CD4-positive, alpha-beta T cell treated with Interleukin-17A for 1 hour (primary cell): ENCODE measurements at places on chromosomes 4 and X.

DNA sequence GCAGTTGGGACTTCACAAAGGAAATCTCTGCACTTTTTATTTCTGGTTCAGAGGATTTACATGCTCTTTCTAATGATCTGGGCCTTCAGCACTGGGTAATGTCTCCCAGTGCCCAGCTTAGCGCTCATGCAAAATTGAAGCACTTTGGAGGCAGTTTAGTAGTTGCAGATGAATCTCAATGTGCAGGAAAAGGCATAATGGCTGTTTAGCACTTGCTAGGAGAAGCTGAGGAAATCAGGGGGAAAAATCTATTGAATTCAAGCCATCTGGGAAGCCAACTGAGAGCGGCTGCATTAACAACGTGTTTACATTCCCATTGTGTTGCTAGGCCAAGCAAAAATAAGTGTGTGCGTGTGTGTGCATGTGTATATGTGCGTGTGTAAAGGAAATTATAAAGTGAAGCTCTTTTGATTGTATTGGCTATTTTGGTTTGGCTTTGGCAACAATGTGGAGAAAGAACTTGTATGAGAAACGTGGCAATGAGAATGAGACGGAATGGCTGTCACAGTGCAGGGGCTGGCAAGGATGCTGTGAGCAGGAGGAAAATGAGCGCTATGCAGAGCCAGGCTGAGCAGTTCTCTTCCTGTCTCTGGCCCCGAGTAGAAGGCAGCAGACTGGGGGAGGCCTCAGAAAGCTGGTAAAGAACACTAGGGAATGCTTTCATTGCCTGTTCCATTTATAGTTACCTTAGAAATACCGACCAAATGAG, 231.5 kb downstream of the UNC5C start:
- DNase-seq = no peak

DNA sequence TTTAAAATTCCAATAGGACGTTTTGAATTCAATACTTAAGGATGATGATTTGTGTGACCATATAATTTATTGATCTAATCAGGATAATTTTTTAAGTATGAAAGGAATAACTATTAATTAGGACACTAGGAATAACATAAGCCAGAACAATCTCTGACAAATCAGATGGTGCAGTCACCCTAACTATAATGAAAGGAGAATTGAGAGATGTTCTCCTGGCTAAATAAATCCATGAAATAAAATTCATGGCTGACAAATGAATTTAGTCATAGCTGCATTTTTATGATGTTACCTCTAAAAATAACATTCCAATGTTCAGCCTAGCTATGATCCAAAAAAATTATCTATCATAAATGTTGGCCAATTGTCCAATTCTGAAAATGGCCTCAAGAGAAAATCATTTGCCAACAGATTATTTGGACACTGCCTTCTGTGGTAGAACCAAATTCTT, 190.6 kb upstream of the NEIL3 start:
- no peak for DNase-seq

DNA sequence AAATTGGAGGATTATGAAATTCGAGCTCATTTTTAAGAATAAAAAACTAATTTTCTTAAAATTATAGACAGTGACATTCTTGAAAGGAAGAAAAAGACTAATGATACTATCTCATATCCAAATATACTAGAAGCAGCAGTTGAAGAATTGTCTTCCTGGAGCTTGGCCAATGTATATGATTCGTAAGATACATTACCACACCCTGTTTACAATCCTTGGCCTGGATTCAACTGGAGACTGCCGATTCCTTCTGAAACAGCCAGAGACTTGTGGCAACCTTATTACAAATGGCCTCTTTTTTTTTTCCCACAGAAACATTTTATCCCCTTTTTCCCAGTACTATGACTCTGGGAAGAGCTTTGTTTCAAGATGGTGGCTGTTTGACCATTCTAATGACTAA, 571.2 kb upstream of the FAT1 start:
- DNase-seq = no peak

DNA sequence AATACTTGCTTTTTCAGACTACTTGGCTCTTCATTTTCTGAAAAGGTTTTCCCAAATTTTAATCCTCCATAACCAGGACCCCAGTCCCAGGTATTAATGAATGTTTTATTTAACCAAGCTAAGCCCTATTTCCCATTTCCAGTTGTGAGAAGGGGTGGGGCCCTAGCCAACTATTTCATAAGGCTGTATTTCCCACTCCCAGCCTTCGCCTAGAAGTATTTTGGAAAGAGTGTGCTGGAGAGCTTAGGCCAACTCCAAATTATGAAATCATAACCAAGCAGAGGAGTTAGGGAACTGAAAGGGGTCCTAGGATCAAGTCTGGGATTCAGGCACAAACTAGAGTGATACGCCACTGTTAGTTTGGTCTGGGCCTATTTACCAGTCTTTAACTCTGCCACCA, 148.4 kb upstream of the GPC4 start:
- DNase-seq = no peak

DNA sequence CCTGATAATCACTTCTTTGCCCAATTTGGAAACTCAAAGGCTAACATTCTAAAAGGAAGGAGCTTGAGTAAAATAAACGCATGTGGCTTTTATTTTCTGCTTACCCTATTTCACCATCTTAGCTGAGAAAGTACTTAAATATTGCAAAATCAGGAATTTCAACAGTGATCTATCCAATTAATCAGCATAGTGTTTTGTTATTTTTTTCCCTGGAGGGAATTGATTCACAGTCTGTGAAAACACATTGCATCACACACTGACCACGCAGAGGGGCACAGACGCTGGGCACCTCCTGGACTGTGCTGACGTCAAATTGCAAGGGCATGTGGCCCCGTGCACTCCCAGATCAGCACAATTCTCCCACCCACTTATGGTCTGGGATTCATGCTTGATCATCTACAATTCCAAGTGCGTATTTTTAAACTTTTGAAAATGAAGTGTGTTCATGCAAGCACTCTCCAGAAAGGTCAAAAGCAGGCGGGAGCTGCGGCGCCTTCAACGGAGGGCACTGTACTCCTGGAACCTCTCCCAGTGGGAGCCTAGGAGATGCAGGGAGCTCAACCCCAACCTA, 320.6 kb upstream of the PPARGC1A start:
- DNase-seq = no peak

GRCh38 chrX:129600981-129601424, 53.8 kb downstream of the APLN start:
- peak; percentile 39 for DNase-seq

GRCh38 chr4:101730291-101731117, 60.0 kb upstream of the BANK1 start:
- peak; percentile 54 for DNase-seq

DNA sequence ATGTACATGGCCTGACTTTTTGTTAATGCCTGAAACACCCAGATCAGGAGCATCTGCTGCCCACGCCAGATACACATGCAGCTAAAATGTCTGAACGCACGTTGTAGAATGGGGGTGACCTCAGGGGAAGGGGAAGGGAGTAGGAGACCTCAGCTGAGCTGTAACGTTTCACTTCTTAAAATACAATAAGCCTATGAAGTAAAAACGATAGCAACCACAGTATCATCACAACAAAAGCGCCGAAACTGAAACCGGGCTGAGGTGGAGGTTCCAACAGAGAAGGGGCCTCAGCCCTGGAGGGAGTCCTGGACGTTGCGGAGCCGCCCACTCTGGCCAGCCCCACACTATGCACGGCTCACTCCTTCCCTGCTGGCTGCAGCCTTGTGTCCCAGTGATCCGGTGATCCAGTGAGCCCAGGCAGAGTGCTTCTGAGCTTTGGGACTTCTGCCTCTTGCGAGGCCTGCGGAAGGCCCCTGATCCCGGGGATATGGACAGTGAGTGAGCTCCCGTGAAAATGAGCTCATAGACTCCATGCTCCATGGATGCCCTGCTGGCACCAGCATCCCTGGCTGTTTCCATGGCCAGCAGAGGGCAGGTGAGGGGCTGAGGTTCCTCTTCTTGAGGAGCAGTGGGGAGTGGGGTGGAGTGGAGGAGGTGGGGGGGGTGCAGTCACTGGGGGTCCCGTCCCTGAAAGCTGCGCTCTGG, 52.0 kb downstream of the HMX1 start:
- DNase-seq = no peak

GRCh38 chr4:8821151-8821950, 50.3 kb downstream of the HMX1 start:
- no peak for DNase-seq

GRCh38 chrX:40855411-40855810, 120.1 kb upstream of the MED14 start:
- DNase-seq = no peak

DNA sequence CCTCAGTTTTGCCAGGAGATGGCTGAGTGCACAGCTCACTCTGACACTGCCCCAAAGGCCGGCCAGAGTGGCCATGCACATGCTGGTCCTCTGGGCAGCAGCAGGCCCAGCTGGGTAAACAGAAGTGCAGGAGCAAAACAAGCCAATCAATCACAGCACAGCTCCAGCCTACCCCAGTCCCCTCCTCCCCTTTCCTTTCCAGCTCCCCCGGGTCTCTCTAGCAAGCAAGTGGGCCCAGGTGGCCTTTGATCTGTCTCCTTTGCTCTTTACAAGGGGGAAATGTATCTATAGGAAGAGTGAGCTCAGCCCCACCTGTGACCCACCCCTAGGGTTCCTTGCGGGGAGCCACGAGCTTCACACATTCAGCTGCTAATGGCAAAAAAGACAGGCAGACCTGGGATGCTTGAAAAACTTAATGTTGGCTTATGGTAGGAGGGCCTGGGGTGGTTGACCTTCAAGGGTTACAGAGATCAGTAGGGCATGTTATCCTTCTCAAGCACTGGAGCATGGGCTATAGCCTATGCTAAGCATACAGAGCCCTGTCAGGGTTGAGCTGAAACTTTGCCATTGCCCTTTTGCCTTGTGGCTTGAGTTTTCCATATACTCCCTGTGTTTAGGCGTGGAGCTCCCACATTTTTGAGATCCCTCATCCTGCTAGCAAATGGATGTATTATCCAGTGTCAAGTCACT, 57.8 kb upstream of the PLAC1 start:
- no peak for DNase-seq

GRCh38 chr4:107736924-107737448, 17.0 kb upstream of the PAPSS1 start:
- DNase-seq = peak; percentile 64

DNA sequence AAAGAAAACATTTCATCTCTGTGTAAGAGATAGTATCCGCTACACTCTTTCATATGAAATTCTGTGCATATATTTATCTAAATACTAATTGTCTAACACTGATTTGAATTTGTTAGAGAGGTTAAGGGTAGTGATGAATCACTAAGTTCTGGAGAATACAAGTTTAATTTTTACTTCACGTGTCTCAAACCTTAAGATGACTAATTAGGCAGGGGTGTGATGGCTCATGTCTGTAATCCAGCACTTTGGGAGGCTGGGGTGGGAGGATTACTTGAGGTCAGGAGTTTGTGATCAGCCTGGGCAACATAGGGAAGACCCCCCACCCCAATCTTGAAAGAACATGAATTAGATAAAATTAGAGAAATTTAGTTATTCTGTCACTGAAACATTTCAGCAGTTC, 2241.9 kb downstream of the PCDH7 start:
- DNase-seq = no peak

DNA sequence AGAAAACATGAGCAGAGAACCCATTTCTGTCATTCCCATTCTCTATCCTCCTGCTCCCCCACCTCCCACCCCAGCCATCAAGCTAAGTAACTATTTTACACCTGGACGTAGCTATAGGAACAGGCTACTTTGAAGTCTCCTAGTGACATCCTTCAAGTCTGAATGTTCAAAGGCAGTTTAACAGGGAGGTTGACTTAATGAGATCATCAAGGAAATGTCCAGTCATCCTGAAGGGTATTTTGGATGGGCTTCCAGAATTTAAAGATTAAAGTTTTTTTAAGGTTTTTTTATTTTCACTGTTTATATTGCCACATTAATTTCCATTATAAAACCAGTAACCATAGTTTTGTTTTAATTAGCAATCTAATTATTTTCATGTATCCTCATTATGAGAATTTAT, 41.1 kb downstream of the HPF1 start:
- DNase-seq = no peak

DNA sequence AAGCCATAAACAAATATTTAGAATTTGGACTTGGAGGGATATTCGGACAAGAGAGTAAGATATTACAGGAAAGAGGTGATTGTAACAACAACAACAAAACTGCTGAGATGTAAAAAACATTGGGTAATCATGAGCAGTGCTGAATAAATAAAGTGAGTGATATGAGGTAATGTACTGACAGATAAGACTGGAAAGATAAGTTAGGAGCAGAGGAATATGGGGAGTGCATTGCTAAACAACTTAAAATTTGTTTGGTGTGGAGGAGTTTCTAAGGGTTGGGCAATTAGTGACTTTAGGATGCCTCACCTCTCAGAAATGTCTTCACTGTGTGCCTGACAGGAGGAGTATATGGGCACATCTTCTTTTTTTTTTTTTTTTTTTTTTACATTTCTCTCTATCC, 637.8 kb upstream of the GRIA3 start:
- no peak for DNase-seq

- DNase-seq = no peak
Measured at GRCh38 chr4:69727426-69727825, 33.0 kb downstream of the SULT1B1 start.
